ENCODE measurements at places on chromosomes 7 and 10. TPM values are rescaled to one million over a fixed set of nuclear protein-coding genes. Genes with fewer than 3 reads are reported as not detected.

GRCh38 chr7:5774136-5774535 is 7.3 kb downstream of the RNF216 start:
- peaks cover 26% of the 10 kb centered on the region for H3K36me3 ChIP-seq
- peaks cover 47% of the 10 kb centered on the region for H3K4me1 ChIP-seq
- no peak overlapping the region for H3K4me3 ChIP-seq
- H3K27ac ChIP-seq, result no peak overlapping the region
- DNase-seq, result no peak

DNA sequence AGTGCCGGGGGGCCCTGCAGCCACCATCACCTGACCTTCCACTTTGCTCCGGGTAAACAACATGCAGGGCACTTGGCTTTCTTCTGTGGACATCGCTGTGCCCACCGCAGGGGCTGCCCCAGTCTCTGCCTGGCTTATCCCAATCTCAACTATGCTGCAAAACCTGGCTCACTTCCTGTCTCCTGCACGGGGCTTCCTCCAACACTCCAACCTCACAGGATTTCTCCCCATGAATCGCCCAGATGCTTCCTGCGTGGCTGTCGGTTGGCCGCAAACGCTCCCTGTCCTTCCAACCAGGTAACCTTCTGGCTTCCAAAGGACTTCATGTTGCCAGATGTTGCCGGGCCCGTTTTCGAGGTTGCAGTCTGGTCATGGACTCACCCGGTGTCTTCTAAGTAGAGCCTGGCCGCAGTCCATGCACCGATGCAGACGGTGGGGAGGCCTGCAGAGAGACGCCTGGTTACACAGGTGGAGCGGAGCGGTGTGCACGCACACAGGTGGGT is 109.0 kb downstream of the VIPR2 start:
- no peaks in the 10 kb centered on the region for H3K4me1 ChIP-seq
- H3K27ac ChIP-seq, result no peak overlapping the region
- DNase-seq, result peak; percentile 14

- no peaks in the 10 kb centered on the region for H3K4me1 ChIP-seq
- no peaks in the 10 kb centered on the region for H3K36me3 ChIP-seq
- no peak for DNase-seq
- no peak overlapping the region for H3K27ac ChIP-seq
- H3K27me3 ChIP-seq, result peaks cover 4% of the 10 kb centered on the region
Observed at GRCh38 chr10:85857791-85858190, 508.8 kb downstream of the GRID1 start.

- no peaks in the 10 kb centered on the region for H3K4me1 ChIP-seq
- peaks cover 12% of the 10 kb centered on the region for H3K27me3 ChIP-seq
- H3K27ac ChIP-seq, result no peak overlapping the region
- H3K4me3 ChIP-seq, result no peak overlapping the region
- H3K36me3 ChIP-seq, result no peaks in the 10 kb centered on the region
Observed at GRCh38 chr7:17640730-17641377, 299.4 kb downstream of the SNX13 start.

DNA sequence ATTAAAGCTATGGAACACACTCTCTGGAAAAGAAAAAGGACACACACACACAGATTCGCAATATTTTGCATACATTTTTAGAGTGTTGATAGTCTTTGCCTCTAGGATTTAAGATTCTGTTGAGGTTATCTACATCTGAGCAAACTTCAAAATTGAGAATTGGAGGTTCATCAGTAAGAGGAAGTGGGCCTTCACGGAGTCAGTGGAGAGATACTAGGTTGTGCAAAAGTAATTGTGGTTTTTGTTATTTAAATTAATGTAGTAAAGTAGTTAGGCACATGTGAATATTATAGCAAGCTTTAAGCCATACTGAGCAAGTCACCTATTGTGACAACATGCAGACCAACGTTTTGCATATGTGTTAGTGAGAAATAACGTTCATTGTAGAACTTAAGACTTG is 19.8 kb upstream of the NXPH1 start:
- peaks cover 11% of the 10 kb centered on the region for H3K27me3 ChIP-seq
- no peaks in the 10 kb centered on the region for H3K4me1 ChIP-seq
- no peak overlapping the region for H3K4me3 ChIP-seq
- DNase-seq, result no peak
- no peak overlapping the region for H3K27ac ChIP-seq

- H3K27ac ChIP-seq, result peak overlapping the region; percentile 88
- DNase-seq, result peak; percentile 29
- H3K4me3 ChIP-seq, result peak overlapping the region; percentile 93
- peaks cover 44% of the 10 kb centered on the region for H3K4me1 ChIP-seq
- H3K36me3 ChIP-seq, result peaks cover 24% of the 10 kb centered on the region
Observed at GRCh38 chr7:99473315-99473596, 566 bp downstream of the ZNF789 start.

DNA sequence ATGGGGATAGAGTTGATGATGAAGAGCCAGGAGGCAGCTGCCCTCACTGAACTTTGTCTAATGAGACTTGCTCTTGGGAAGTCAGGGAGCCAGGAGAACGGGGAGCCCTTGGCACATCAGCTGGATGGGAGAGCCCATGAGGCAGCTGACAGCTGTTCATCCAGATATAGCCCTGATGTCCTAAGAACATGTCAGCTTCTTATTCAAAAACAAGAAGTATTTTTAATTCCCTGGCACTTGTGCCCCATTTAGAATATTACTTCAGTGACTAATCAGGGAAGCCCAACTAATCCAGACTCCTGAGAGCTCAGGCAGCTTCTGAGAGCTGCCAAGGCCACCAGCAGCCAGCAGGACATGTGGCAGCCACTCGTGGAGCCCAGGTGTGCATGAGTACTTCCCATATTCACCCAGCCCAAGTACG is 363.4 kb downstream of the GRID1 start:
- H3K4me1 ChIP-seq, result no peaks in the 10 kb centered on the region
- DNase-seq, result no peak
- H3K4me3 ChIP-seq, result no peak overlapping the region
- no peak overlapping the region for H3K27ac ChIP-seq

DNA sequence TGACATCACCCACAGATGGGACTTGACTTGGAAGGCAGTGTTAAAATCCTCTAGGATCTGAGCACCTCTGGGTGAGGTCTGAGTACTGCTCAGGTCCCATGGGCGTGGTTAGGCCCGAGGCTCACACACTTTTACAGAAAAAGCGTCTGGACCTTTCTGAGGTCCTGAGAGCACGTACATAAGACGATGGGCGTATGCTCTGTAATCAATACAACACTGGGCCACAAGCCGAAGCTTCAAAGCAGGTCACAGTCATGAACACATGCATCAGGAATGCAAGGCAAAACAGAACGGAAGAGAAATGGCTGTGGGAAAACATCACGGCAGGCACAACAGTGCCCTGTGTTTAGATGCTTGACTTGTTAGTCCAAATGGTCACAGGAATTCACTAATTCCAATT is 112.2 kb downstream of the LARP4B start:
- H3K4me1 ChIP-seq, result peaks cover 39% of the 10 kb centered on the region
- no peak overlapping the region for H3K27ac ChIP-seq
- peaks cover 87% of the 10 kb centered on the region for H3K36me3 ChIP-seq
- H3K4me3 ChIP-seq, result no peak overlapping the region
- H3K27me3 ChIP-seq, result no peaks in the 10 kb centered on the region
- no peak for DNase-seq

- H3K4me1 ChIP-seq, result peaks cover 17% of the 10 kb centered on the region
- peaks cover 5% of the 10 kb centered on the region for H3K36me3 ChIP-seq
- H3K27ac ChIP-seq, result no peak overlapping the region
- no peak overlapping the region for H3K4me3 ChIP-seq
- peaks cover 78% of the 10 kb centered on the region for H3K27me3 ChIP-seq
- no peak for DNase-seq
Observed at GRCh38 chr7:27181795-27182275, 3.2 kb downstream of the HOXA11 start.

DNA sequence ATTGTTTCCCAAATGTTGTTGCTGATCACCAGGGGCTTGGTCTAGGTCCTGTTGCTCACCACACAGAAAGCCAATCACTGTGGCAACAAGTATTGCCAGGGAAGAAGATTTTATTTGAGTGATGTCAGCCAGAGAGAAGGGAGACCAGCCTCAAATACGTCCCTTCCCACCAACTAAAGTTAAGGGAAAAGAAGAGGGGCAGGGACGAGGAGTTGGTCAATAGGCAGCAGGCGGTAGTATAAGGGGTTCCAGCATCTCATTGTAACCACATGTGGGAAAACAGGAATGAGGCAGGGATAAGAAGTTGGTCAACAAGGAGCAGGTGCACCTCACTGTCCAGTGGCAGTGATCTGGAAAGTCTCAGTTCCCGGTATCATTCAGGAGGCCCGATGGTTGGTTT is 138.9 kb upstream of the KCNMA1 start:
- no peak overlapping the region for H3K4me3 ChIP-seq
- no peaks in the 10 kb centered on the region for H3K4me1 ChIP-seq
- no peak for DNase-seq
- H3K27ac ChIP-seq, result no peak overlapping the region

DNA sequence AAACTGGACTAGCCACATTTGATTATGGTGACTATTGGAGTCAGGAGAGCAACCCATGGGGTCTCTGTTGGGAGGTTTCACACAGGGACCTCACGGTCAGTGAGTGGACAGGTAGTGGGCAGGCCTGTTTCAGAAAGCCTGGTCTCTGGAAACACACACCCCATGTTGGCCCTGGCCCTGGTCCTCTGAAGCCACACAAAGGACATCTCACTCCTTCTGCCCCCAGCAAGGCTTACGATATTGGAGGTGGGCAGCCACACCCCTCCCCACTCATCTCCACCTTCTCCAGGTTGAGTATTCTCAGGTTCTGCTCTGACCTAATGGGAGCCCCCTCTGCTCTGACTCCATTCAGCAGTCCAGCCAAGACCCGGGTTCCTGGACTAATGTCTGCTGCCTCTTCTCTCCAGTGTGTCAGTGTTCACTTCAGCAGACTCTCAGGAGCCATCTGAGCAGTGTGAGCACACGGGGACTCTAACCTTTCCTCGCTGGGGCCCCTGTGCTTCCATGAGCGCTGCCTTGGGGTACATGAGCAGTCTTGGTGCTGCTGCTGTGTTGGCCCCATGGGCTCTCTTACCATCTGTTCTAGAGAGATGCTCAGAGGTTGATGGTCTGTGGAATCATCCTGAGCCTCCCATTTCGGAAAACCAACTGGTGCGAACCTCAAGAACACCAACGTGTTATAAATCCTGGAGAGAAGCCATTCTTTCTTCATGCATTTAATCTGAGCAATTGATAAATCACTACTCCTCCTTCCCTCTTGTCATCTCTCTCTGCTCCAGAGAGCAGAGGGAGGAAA is 748.6 kb downstream of the GRID1 start:
- DNase-seq, result no peak
- H3K27ac ChIP-seq, result no peak overlapping the region
- H3K4me3 ChIP-seq, result no peak overlapping the region

- no peak for DNase-seq
- H3K27me3 ChIP-seq, result no peaks in the 10 kb centered on the region
- H3K36me3 ChIP-seq, result no peaks in the 10 kb centered on the region
- H3K4me3 ChIP-seq, result no peak overlapping the region
Observed at GRCh38 chr7:151694441-151694827, 174.7 kb upstream of the RHEB start.

- H3K27me3 ChIP-seq, result peaks cover 20% of the 10 kb centered on the region
- H3K4me3 ChIP-seq, result no peak overlapping the region
- peaks cover 22% of the 10 kb centered on the region for H3K4me1 ChIP-seq
- no peak for DNase-seq
- H3K36me3 ChIP-seq, result no peaks in the 10 kb centered on the region
- H3K27ac ChIP-seq, result no peak overlapping the region
Observed at GRCh38 chr10:43821103-43821502, 172.4 kb upstream of the ZNF32 start.

DNA sequence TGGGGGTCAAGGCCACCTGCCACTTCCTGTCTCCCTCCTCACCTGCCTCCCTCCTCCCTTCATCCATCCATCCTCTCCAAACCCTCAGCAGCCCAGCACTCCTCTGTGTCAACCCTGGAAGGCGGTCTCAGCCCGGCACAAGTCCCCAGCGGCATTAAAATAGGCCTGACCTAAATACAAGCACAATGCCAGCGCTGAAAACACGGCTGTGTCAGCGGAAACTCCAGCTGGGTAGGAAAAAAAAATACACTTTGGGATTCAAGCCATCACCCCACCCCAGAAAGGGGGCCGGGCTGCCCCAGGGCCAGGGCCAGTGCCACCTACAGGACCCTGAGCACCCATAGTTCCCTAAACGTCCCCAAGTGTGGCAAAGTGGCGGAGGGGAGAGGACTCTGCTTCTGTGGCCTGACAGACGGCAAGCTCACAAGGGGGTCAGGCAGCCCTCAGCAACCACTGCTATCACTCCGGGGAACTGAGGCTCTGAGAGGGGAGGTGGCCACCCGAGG is 22.7 kb upstream of the GTF2IRD1 start:
- no peaks in the 10 kb centered on the region for H3K27me3 ChIP-seq
- DNase-seq, result no peak
- no peak overlapping the region for H3K27ac ChIP-seq
- no peaks in the 10 kb centered on the region for H3K4me1 ChIP-seq
- H3K36me3 ChIP-seq, result no peaks in the 10 kb centered on the region

DNA sequence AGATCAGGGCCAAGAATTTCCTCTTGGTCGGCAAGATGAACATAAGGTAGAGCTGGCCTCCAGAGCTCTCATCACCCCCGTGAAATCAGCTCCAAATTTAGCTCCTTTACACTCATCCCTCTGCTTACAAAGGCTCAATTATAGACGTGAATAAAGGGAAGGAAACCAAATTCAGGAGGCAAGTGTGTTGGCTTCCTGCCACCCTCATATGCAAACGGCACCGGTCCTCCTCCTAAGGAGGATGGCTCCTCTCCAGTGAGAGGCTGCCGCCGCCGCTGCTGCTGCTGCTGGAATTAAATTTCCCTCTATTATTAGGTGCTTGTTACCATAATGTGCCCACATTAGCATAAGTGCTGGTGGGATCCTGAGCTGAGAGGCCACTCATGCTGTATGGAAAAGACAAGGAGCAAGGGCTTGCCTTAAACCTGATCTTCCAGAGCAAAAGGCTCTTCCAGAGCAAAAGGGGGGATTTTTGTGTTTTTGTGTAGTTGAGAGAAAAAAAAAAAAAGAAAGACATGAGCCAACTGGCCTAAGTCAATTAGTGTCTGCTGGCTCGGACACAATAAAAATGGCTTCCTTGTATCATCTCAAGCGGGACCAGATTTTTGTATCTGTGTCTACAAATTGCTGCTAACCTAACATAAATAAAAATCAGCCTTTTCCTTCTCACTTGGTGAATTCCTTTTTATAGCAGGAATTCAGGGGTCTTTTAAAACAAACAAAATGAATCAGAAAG is 68.4 kb downstream of the CDHR3 start:
- no peak overlapping the region for H3K27ac ChIP-seq
- no peak overlapping the region for H3K4me3 ChIP-seq
- peaks cover 31% of the 10 kb centered on the region for H3K27me3 ChIP-seq
- H3K4me1 ChIP-seq, result no peaks in the 10 kb centered on the region

TMEM229A gene
- not detected for total RNA-seq

ITIH5 gene
- not detected for total RNA-seq

ARMH3 gene
- 22.8 TPM for total RNA-seq

ARMC3 gene
- total RNA-seq, result not detected

FUOM gene
- total RNA-seq, result 11.4 TPM

ZNF853 gene
- total RNA-seq, result 0.23 TPM

MYL10 gene
- total RNA-seq, result not detected

PNLIPRP2 gene
- not detected for total RNA-seq

ATOH7 gene
- not detected for total RNA-seq

CALML3 gene
- total RNA-seq, result not detected

ATG9B gene
- 8.6 TPM for total RNA-seq

SLC13A1 gene
- not detected for total RNA-seq

ADAM22 gene
- 1.5 TPM for total RNA-seq

Data from activated CD4-positive, alpha-beta memory T cell treated with anti-CD3 and anti-CD28 coated beads, Interleukin-2, amount 10 ng/mL, durations not matched to agents 7 days and 5 days (primary cell).